ENCODE measurements at places on chromosomes 3 and 15.
A peak's percentile ranks its signal among the peaks of the same experiment; 100 is the strongest.

DNA sequence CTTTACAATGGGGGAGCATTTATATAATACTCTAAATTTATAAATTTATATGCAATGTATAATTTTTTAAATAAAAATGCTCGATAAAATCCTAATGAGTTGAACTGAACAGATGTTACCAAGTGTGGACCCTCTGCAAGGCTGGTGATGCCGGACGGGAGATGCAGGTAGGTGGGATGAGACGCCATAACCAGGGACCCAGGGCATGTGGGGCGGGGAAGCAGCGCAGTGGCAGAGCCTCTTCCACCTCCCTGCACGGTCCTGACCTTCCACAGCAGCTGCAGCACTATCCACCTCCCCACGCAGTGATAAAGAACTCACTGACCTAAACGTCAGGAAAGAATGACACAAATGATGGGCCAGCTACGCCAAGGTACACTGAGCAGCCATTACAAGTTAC, 12.8 kb downstream of the PCSK6 start:
- no peak for DNase-seq

DNA sequence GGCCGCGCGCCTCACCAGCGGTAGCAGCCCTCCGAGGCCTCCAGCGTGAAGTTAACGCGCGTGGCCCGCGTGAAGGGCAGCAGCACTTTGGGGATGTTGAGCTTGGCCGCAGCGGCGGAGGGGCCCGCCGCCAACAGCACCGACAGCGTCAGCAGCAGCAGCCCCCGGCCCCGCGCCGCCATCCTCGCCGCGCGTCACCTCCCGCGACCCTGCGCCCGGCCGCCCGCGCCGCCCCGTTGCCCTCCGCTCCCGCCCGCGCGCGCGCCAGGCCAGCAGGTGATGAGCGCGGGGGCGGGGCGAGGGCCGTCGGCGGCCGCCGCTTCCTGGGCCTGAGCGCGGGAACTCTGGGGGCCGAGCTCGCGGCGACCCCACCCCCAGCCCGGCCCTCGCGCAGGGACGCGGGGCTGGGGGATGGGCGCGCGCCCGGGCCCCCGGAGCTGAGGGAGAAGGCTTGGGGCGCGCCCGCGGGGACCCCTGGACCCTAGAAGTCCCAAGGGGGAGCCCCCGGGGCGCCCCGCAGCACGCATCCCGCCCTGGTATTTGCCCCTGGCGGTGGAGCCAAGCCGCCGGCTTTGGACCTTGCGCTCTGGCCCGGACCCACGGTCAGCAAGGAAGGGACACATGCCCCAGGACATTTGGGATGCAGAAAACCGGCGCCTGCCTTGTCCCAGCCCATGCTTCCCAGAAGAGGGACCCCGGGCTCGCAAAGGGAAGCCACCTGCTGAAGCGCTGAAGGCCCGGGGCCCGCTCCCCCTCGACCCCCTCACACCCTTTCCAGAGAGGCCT, at the start of gene NUP210:
TSS of gene NUP210 (minus strand) at position 278 of the 786 bp plus-strand sequence. CDS start at position 182, 96 bp downstream.
- DNase-seq: peak; percentile 8

GRCh38 chr15:87829332-87830050, 427.0 kb downstream of the NTRK3 start:
- no peak for DNase-seq

GRCh38 chr15:51907136-51907862, 64.3 kb downstream of the LEO1 start:
- no peak for DNase-seq

DNA sequence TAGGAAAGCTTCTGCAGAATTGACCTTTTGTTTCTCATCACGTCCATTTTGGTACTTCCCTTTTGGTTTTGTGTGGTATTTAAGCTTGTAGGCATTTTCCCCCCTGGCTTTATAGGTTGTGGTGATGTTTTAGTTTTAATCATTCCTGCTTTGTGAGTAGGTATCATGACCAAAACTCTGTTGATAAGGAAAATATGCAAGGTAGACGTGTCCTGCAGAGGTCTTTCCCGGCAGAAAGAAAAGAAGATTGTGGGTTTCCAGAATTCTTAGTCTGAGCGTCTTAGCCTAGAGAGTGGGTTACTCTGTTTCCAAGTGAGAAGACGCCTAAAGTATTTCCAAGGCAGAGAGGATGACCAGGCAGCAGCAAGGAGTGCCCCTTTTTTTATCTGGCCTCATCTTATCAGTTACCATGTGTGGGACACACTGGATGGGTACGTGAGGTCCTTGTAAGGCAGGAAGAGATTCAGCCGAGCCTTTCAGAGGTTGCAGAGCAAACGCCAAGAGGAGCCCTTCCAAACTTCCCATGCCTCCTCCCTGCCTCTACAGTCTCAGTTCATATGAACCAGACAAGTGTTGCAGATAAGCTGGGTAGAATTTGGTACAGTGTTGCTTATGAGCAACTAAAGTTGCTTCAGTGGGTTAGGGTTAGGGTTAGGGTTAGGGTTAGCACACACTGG, 58.8 kb downstream of the ARNT2 start:
- DNase-seq: no peak

DNA sequence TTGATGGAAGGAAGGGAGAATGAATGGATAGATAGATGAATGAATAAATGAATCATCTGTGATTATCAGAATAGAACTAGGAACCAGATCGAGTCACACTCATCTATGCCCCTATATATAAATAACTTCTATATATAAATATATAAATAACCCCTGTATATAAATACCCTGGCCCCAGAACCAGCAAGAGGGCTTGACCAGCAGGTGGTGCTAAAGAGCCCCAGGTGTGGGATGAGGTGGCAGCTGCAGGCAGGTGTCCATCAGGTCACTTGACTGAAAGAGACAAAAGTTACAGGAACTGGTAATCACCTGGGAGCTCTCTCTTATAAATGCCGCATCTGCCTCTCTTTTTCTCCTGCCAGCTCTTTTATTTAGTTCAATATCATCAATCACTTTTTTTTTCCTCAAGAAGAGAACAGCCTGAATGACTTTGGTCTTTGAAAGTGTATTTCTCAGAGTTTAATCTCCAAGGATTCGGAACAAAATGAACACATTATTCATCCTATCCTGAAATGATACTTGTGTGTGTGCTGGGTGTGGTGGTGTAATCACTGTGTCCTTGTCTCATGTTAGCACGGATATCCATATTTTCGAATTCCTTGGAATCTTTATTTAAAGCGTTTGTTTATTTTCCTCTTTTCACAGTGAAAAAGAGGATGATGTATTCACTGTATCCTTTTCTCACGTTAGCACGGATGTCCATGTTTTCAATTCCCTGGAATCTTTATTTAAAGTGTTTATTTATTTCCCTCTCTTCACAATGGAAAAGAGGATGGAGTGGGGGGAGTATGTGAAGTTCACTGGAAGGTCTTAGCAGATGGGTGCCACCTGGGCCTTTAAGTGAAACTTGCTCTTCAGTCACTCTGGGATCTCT, 35.4 kb upstream of the ATG7 start:
- peak; percentile 63 for DNase-seq

- DNase-seq: no peak
Measured at GRCh38 chr3:73446467-73447110, 178.2 kb downstream of the PDZRN3 start.

- no peak for DNase-seq
Measured at GRCh38 chr15:62503451-62503850, 338.4 kb upstream of the C2CD4B start.

GRCh38 chr3:183527428-183528379, 27.8 kb downstream of the KLHL6 start:
- DNase-seq: no peak

GRCh38 chr3:183252118-183252782, 803 bp upstream of the B3GNT5 start:
- no peak for DNase-seq

DNA sequence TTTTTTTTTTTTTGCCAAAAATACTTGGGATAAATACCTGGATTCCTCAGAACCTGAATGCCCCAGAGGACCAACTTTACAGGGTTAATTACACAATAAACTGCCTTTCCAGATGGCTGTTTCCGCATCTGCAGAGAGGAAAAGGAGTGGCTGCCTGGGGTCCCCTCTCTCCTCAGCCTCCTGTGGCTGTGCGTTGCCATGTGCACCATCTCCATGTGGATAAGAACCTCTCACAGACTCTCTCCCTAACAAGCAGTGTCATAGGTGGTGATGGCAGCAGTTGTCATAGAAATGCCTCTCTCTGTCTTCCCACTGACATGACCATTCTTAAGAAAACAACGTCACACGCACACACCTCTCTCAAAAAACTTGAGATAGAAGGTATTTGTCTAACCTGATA, 179.4 kb downstream of the RPLP1 start:
- DNase-seq: no peak

DNA sequence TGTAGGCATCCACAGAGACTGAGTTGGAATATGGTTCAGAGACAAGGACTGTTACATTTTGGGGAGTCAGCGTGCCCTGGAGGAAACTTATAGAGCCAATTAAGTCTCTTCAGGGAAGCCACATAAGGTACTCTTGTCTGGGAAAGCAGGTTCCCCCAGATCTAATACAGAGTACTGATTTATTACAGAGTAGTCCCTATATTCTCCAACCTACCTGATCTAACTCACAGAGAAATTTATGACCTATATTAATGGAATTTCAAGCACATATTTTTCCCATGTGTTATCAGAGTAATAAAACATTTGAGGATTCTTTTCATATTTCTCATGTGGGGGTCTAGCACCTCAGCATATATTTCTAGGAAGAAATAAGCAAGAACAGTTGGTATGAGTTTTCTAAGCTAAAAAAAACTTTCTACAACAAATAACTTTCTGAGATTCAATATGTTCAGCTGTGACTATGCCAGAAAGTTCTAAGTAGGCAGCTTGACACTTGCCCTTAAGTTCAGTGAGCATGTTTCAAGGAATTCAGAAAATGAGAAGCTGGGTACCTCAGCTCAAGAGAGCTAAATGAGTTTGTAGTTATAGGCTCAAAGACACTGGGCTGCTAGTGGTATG, 75.3 kb upstream of the COL8A1 start:
- no peak for DNase-seq

DNA sequence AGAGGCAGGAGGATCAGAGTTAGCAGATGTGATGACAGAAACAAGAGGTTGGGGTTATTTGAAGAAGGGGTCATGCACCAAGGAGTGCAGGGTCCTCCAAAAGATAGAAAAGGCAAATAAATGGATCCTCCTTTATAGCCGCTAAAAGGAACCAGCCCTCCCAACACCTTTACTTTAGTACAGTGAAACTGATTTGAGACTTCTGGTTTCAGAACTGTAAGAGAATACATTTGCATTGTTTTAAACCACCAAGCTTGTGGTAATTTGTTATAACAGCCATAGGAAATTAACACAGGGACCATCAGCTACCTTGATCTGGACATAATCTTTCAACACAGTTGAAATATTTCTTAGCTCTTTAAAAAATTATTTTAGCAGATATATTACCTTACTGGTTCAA, 166.6 kb downstream of the TIGIT start:
- DNase-seq: no peak

- DNase-seq: no peak
Measured at GRCh38 chr3:120469440-120469839, 18.6 kb upstream of the FSTL1 start.

DNA sequence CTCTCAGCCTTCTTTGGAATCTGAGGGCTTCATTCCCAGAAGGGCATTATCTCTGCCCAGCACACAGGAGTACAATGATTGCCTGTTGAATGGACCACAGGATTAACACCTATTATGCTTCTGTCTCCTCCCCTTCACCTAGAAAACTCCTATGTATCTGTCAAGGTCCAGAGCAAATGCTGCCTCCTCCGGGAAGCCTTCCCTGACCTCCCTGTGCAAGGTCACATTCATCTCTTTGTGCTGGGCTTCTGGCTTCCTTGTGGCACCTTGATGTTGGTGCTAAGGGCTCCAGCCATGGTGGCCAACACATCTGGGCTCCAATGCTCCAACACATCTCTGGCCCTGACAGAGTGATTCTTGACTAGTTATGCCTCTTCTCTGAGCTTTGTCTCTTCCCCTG, 49.9 kb upstream of the ATP2B2 start:
- DNase-seq: no peak

GRCh38 chr15:33398555-33398954, 87.8 kb downstream of the RYR3 start:
- no peak for DNase-seq

DNA sequence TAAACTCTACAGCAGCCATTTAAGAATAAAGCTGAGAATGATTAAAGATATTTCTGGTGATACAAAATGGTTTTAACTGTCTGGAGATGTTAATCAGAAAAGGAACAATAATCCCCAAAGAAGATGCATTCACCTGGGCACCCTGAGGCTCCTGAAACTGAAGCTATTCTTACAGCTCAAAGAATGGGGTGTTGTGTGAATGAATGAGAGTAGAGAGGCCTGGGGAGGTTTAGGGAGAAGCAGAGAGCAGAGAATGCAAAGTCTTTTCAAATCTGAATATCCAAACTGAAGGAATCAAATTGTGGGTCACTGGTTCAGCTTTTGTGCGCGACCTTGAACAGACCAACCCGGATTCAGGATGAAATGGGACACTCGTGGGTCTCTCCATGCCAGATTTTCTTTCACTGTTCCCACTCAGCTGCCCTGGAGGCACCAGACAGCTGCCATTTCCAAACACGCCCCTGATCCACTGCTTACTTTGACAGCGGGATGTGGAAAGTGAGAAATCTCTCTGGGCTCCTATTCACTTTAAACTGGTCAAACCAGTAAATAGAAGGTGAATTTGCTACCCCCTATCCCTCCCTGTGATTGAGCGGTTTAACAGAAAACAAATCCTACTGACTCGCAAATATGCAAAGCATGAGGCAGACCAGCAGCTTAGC, 485.5 kb upstream of the THBS1 start:
- DNase-seq: no peak

GRCh38 chr15:68348081-68348480, 70.5 kb downstream of the FEM1B start:
- no peak for DNase-seq

DNA sequence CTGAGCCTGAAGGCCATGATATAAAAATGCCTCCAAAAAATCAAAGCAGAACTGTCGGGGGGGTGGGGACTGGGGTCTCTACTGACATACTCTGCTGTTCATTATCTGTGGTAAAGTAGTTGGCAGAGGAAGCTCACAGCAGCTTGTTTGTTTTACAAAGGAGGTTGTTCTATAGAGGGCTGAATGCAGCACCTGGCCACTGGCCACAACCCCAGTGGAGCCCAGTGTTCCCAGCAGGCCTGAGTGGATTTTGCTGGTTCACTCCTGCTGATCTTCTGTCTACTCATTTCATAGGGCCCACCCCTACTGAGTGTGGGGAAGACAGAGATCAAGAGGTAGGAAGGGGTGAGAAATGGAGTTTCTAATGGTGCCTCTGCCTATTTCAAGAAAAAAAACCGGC, 125.5 kb downstream of the DIPK2A start:
- no peak for DNase-seq

DNA sequence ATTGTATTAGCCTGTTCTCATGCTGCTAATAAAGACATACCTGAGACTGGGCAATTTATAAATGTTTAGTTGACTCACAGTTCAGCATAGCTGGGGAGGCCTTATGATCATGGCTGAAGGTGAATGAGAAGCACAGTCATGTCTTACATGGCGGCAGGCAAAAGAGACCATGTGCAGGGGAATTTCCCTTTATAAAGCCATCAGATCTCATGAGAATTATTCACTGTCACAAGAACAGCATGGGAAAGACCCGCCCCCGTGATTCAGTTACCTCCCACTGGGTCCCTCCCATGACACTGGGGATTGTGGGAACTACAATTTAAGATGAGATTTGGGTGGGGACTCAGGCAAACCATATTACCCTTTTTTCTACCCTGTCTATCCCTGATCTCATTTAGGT, 51.5 kb upstream of the MYZAP start:
- DNase-seq: no peak

- DNase-seq: no peak
Measured at GRCh38 chr15:100245487-100245820, 96.3 kb downstream of the ADAMTS17 start.

- DNase-seq: no peak
Measured at GRCh38 chr3:32456429-32457130, 46.1 kb downstream of the CMTM6 start.

- DNase-seq: no peak
Measured at GRCh38 chr3:66280304-66280703, 59.5 kb downstream of the SLC25A26 start.

GRCh38 chr3:169948559-169949448, 17.8 kb upstream of the SEC62 start:
- no peak for DNase-seq
